ENCODE measurements at places on chromosomes 1 and 21.

DNA sequence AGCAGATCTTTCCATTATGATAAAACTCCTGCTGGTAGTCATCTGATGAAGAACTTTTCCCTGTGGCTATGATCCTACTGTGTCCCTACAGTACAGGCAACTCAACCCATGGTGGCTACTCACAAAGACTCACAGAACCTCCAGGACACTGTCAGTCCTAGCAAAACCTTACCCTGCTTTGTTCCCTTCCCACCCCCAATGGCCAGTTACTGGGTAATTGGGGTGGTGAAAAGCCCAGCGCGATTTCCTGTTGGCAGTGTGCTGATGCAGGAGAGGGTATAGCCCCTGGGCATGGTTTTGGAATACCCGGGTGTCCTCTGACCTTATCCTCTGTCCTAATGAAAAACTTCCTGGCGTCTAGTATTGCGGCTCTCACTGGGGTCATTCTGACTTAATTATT is 533 bp upstream of the RGL1 start:
- no peak for DNase-seq

DNA sequence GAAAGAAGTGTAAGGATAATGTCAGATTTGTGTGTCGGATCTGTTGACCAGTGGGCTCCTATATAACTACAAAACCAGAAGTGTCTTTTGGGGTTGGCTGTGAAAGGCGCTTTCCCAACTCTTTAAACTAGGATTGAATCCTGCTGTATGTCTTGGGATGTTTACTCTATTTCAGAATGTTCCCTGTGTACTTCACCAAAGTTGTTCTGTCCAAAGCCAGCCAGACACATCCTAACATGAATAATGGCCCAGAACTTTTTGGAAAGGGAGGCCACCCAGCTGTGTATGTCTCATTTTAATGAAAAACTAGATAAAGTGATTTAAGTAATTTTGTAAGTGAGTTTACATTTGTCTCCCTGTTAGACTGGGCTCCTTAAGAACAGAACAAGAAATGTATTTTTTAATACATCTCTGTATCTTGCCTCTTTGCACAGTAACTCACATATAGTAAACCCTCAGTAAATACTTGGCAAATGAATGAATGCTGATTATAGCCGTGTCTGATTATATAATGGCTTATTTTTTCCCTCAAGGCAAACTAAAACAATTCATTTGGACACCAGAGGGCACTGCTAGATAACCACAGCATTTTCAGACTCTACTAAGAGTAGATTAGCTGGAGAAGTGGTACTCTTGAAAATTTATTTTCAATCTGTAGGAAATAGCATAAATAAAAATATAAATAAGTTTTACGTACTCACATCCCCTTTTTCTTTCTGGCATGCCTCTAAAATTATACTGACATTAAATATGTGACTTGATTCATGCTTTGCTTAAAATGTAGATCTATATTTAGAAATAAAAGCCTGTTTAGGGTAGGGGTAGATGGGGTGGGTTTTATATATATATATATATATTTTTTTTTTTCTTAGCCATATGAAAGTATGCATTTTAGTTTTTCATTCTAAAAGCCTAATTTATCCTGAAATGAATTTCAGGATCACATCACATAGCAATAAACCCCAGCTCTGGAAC is 23.8 kb downstream of the TSEN15 start:
- no peak for DNase-seq

DNA sequence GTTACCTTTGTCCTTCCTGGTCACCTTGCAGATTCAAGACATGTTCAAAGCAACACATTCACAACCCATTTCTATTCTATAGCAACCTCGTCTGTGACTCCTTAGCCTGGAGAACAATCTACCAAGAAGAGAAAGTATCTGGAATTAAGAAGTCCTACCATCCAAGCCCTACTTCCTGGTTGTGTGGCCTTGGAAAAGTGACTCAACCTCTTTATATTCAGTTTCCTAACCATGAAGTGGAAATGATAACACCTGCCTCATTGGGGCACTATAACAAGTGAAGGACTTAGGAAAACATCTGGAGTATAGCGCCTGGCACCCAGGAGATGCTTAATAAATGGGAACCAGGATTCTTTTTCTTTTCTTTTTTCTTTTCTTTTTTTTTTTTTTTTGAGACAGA is 36.5 kb upstream of the SRRM1 start:
- DNase-seq: no peak

DNA sequence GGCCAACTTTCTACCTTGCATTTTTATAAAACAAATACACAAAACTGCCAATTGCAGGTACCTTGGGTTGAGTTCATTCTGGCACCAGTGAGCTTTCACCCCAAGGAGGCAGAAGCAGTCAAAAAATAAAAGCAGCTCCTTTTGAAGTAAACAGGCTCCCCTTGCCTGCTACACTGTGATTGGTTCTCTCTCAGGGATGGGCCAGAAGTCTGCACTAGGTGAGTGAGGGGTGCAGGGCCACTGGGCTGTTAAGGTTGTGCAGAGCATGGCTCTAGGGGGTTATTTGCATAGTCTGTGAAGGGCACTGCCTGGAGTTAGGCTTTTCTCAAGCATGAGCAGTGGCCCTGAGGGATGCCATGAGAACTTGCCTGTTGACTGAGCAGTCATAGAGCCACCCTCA is 39.1 kb downstream of the AKNAD1 start:
- no peak for DNase-seq

DNA sequence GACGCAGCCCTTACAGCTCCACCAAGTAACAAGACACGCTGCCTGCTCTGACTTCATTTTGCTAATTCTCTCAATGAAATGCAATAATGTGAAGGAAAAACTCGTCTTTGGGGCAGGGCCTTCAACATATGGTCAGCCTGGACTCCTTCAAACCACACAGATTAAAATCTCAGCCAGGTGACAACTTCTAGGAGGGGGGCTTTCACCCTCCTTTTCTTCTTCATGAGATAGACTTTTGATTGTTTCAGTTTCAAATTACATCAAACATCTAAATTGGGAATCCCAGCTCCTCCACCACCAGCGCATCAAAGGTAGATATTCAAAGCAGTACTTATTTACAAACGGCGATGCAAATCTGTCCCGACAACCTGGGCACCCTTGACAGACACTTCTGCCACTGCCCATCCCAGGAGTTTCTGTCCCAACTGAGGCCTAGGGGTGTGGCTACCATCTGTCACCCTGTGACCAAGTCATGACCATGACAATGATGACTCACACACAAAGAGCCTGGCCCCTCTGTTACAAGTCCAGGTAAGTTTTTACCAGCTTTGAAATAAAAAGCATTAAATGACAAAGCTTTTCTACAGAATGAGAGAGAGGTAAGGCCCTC is 29.7 kb downstream of the SSBP3 start:
- DNase-seq: no peak

GRCh38 chr1:231070758-231071444 is 30.8 kb upstream of the FAM89A start:
- DNase-seq: no peak

GRCh38 chr21:43975469-43976098 is 36.5 kb upstream of the TRAPPC10 start:
- peak; percentile 63 for DNase-seq

DNA sequence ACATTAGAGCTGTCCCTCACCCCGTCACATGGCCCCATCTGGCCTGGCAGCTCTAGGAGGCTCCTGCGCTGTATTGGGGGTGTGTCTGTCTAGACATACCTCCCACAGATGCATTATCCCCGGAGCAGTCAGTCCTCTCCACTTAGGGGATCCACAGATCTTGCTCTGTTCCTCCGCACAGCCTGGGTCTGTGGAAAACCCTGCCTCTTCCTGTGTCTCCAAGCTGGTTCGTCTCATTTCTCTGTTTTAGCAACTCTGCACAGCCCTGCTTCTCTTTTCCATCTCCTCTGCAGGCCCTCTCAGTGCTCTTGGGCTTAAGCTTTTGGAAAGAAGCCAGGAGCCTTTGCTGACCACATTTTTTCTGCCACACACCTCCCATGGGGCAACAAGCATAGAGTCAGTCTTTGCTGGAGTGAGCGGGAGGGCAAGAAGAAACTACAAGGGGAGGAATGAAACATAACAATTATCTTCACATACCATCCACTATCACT is 241.5 kb downstream of the FOXD2 start:
- DNase-seq: no peak

GRCh38 chr1:109802901-109803561 is 39.3 kb upstream of the EPS8L3 start:
- no peak for DNase-seq

GRCh38 chr1:14778541-14778897 is 180.0 kb downstream of the KAZN start:
- DNase-seq: no peak

GRCh38 chr1:121483961-121484424 is 299.2 kb downstream of the SRGAP2C start:
- DNase-seq: no peak

DNA sequence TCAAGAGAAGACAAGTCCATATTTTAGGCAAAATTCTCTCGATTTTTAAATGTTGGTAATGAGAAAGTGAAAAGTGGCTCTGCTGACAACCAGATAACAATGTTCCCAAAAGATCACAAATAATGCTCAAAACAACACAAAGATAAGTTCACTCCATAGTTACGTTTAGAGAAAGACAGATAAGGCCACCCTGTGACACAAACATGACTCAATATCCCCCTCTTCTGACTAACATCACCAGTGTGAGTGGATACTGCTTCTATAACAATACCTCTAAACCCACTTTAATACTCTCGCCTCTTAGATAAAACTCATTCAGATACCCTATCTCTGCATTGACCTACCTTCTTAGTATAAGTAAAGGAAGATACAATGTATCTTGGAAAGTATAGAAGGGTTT is 51.2 kb upstream of the RGS7 start:
- no peak for DNase-seq

GRCh38 chr1:223765036-223765718 is 52.8 kb downstream of the CAPN2 start:
- no peak for DNase-seq

DNA sequence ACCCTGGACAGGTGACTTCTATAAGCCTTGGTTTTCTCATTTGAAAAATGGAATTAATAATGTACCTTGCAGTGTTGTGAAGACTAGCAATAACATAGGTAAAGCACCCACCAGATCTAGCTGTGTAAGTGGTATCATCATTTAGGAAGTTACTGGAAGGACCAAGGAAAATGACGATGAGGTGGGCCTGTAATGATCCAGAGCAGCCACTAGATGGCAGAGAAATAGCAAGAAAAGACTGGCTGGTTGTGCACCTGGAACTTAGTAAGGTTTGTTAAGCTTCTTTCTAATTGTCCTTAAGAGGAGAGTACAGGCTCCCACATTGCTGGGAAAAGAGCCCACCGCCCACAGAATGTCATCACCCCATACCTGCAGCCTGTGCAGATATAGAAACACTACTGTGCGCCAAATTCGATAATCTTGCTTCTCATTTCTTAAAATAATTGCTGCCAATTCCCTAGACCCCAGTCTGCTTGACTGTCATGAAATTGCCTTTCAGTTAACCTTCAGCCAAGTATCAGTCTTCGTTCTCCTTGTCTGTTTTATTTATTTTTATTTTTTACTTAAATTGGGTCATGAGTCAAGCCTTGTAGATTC is 37.2 kb downstream of the WNT4 start:
- no peak for DNase-seq

DNA sequence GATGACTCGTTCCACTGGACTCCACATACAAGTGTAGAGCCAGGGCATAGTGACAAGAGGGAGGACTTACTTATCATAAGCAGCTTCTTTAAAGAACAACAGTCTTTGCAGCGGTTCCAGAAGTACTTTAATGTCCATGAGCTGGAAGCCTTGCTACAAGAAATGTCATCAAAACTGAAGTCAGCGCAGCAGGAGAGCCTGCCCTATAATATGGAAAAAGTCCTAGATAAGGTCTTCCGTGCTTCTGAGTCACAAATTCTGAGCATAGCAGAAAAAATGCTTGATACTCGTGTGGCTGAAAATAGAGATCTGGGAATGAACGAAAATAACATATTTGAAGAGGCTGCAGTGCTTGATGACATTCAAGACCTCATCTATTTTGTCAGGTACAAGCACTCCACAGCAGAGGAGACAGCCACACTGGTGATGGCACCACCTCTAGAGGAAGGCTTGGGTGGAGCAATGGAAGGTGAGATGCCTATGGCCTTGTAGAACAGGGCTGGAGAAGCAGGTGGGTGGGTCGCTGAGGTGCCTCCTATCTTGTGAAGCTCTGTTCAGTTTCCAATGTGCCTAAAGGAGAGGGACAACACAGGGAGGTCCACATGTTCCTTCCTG is 12.1 kb downstream of the MIA3 start:
- no peak for DNase-seq

GRCh38 chr1:12469493-12469892 is 148.5 kb downstream of the DHRS3 start:
- DNase-seq: no peak

DNA sequence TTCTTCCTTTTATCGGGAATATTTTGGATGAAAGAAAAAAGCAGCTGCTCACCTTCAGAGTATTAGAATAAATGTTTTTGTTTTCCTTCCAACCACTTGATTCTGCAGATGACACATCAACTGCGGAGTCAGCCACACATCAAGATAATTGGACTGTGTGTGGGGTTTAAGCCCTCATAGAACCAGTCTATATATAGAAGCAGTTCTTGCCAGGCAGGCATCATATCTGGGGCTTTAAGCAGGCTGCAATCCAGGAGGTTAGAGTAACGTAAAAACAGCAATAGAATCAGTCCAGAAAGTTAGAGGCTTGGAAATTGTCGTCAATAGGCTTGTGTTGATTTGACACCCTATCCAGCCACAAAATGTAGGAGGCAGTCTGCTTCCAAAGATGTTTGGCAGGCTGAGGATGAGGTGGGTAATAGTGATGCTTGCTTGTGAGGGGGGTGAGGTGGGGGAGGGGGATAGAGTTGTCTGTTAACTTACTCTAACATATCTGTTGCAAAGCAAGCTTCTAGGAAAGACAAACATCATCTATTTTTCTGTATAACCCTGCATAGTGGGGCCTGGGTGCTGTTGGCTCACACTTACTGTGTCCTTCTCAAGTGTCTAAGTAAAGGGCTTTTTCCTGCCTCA is 64.8 kb downstream of the PEX14 start:
- DNase-seq: no peak

GRCh38 chr21:34818662-34819158 is 149.9 kb downstream of the CLIC6 start:
- no peak for DNase-seq

DNA sequence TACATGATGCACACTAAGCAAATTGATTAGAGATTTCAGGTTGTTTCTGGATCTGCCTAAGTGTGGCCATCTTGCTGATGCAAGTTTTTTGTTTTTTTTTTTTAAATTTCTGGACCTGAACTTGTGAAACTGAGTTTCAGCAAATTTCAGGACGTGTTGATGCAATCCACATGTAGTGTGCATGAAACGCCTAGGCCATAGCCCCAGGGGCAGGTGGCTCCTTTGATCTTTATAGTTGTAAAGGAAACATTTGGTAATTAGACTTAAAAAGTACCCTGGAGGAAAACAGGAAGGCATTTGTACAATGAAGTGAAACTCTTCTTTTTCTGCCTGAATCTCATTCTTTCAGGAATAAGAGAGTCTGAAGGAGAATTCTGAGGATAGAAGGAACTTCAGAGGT is 162.2 kb upstream of the LHX8 start:
- no peak for DNase-seq

Measured in stimulated activated CD8-positive, alpha-beta memory T cell treated with anti-CD3 and anti-CD28 coated beads, Interleukin-4, amount 100 ng/mL, for 4 hours (primary cell).